Activated T-helper 9 cell treated with anti-CD3 and anti-CD28 coated beads, Interleukin-2, amount 50 U/mL, for 16 hours (primary cell): ENCODE measurements at places on chromosomes 7 and 10.

- no peak for DNase-seq
Measured at GRCh38 chr10:126314863-126315493, 73.3 kb downstream of the ADAM12 start.

- DNase-seq = no peak
Measured at GRCh38 chr10:12823328-12823727, 178.2 kb downstream of the CCDC3 start.

DNA sequence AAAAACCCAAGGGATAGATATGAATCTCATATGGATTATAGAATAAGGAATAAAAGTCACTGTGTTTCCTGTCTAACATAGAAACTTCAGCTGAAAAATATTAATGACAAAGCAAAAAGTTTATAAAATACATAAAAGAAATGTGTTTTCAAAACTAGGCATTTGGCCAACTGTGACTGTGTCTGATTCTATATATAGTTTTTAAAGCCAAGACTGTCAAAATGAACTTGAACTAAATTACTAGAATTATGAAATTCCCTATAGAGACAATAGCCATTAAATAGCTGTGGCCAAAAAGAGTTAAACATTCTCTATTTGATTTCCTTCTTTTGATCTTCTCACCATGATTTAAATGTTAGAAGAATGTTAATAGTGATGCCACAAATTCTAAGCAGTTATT, 311.2 kb upstream of the SEMA3D start:
- no peak for DNase-seq

- DNase-seq = no peak
Measured at GRCh38 chr10:14652067-14652466, 122.6 kb downstream of the FAM107B start.

GRCh38 chr10:15336211-15336610, 34.9 kb downstream of the FAM171A1 start:
- DNase-seq = no peak

GRCh38 chr7:22435105-22435504, 64.9 kb downstream of the STEAP1B start:
- DNase-seq = no peak

DNA sequence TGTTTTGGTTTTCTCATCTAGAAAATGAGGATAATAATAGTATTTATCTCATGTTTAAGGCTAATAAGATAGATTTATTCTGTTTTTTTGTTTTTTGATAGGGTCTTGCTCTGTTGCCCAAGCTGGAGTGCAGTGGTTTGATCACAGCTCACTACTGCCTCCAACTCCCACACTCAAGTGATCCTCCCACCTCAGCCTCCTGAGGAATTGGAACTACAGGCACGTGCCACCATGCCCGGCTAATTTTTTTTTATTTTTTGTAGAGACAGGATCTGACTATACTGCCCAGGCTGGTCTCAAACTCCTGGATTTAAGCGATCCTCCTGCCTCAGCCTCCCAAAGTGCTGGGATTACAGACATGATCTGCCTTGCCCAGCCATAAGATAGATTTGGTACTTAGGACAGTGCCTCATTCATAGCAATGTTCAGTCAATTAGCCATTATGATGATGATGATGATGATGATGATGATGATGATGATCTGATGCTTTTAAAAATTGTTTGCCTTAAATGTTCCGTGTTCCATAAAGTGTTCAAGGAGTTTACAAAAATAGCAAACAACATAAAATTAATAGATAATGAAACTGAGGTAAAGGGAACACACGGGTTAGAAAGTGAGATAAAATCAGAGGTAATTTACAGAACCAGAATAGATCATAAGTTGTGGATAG, 4.6 kb downstream of the WIPF3 start:
- DNase-seq = no peak

- DNase-seq = no peak
Measured at GRCh38 chr7:47785923-47786556, 162.2 kb downstream of the PKD1L1 start.

GRCh38 chr7:44403775-44404174, 78.4 kb upstream of the CAMK2B start:
- no peak for DNase-seq

DNA sequence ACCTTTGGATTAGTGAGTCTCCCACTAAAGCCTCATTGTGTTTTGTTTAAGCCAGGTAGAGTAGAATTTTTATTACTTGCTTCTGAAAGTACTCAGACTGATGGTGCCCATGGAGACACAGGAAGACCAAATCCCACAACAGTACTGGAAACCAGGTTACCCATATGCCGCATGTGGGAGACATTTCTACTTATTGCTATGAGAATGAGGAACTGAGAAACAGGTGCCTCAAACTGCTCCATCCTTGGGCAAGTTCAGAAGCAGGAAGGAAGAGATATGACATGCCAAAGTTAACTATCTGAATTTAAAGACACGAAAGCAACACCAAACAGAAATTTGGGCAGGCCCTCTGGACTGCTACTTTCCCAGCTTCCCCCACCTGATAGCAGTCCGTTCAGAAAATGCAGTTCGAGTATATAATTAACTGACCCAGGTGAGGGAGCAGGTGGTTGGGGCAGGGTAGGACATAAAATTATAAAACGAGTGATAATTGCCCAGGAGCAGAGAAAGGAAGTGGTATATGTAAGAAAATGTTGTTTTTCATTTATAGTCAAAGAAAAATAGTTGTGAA, 382.3 kb upstream of the MTPN start:
- no peak for DNase-seq

DNA sequence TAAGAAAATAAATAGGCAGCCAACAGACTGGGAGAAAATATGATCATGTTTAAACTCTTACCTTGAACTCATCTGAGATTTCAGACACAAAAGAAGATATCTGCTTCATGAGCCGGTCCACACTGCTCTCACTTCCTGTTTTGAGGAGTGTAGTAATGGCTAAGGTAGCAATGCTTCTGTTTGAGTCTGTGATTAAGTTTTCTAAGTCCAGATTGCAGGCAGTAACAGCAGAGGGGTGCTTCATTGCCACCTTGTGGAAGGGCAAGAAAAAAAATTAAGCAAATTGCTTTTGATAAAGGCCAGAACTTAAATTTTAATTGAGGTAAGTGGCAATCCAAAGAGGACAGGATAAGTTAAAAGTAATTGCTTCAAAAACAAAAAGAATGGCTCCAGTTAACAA, 69.1 kb downstream of the MEST start:
- no peak for DNase-seq

DNA sequence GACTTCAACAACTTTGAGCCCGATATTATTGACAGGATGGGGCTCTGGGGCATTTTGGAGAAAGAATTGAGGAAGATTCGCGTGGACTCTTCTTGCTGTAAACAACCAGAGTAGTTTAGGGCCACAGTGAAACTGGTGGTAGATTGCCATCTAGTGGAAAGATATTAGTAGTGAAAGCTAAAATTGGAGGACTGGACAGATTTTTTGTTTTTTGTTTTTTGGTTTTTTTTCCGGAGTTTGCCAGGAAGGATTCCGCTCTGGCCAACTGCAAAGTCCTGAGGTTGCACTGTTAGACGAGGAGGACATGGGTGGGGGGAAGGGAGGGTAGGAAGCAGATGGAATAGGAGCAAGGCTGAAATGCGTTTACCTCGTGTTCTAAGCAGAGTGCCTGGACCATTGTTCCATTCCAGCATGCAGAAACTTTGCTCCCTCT, 11.7 kb downstream of the NOBOX start:
- DNase-seq = no peak

- no peak for DNase-seq
Measured at GRCh38 chr10:133467286-133467911, 13.7 kb downstream of the SCART1 start.

DNA sequence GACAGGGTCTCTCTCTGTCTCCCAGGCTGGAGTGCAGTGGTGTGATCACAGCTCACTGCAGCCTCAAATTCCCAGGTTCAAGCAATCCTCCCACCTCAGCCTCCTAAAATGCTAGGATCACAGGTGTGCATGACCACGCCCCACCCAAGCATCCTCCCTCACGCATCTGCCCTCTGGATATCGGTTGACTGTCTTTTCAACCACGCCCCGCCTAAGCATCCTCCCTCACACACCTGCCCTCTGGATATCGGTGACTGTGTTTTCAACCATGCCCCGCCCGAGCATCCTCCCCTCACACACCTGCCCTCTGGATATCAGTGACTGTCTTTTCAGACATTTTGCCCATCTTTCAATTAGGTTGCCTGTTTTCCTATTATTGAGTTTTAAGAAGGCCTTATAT, 140.5 kb downstream of the MAD1L1 start:
- no peak for DNase-seq

- DNase-seq = no peak
Measured at GRCh38 chr7:19558527-19558926, 150.3 kb downstream of the POLR1F start.
